ENCODE measurements at places on chromosomes 11 and 22. TPM values are rescaled to one million over a fixed set of nuclear protein-coding genes. Genes with fewer than 3 reads are reported as not detected.

Gene ANO9
- 3.1 TPM for total RNA-seq

Gene OR56B1
- total RNA-seq = not detected

Gene BDNF
- 6.5 TPM for total RNA-seq

Gene DYNC2H1
- total RNA-seq = 14.3 TPM

Gene TMEM109
- 71.0 TPM for total RNA-seq

Gene SLC35C1
- total RNA-seq = 28.2 TPM

Gene CHRM1
- not detected for total RNA-seq

Gene CASTOR1
- 13.3 TPM for total RNA-seq

Gene KIRREL3
- total RNA-seq = 2.2 TPM

Gene OR5P2
- total RNA-seq = not detected

Gene VWCE
- 2.2 TPM for total RNA-seq

Gene SERPIND1
- not detected for total RNA-seq

Gene SOX6
- total RNA-seq = 0.33 TPM

Gene UPK3A
- not detected for total RNA-seq

Gene TIMM10B
- total RNA-seq = 42.4 TPM

Gene OR51A4
- total RNA-seq = not detected

Gene RIMBP3C
- 0.13 TPM for total RNA-seq

Gene BRSK2
- 0.25 TPM for total RNA-seq

Gene CEND1
- total RNA-seq = not detected

Gene OR8G5
- total RNA-seq = not detected

Gene SRSF8
- 20.2 TPM for total RNA-seq

Gene GPR83
- not detected for total RNA-seq

Gene TMPRSS6
- total RNA-seq = not detected

Gene BBOX1
- not detected for total RNA-seq

Gene PDXP
- 23.8 TPM for total RNA-seq

Gene GAL3ST3
- 45.1 TPM for total RNA-seq

Gene MRGPRX3
- total RNA-seq = not detected

Gene POTEH
- total RNA-seq = not detected

Gene ART1
- total RNA-seq = not detected

Gene GCAT
- total RNA-seq = 23.1 TPM

Gene OR9G1
- total RNA-seq = not detected

Gene TRIM44
- total RNA-seq = 29.7 TPM

Gene C22orf42
- not detected for total RNA-seq

Gene TRIM21
- total RNA-seq = 10.3 TPM

Gene ME3
- total RNA-seq = 24.8 TPM

Gene CDHR5
- total RNA-seq = under 0.01 TPM

Gene AP2A2
- 89.5 TPM for total RNA-seq
